ENCODE measurements at places on chromosomes 2 and 18. TPM values are rescaled to one million over a fixed set of nuclear protein-coding genes. Genes with fewer than 3 reads are reported as not detected.

Gene DSG4
- total RNA-seq: not detected

Gene SETBP1
- total RNA-seq: 24.9 TPM

Gene CGREF1
- 0.33 TPM for total RNA-seq

Gene IWS1
- total RNA-seq: 22.8 TPM

Gene POU3F3
- not detected for total RNA-seq

Gene NEURL3
- total RNA-seq: not detected

Gene MDH1B
- total RNA-seq: 3.9 TPM

Gene HOXD12
- total RNA-seq: not detected

Gene SOS1
- 18.2 TPM for total RNA-seq

Gene LRATD1
- 6.5 TPM for total RNA-seq
